Hippocampal formation (tissue), 2 donors: ENCODE measurements at places on chromosomes 3 and 15.

- DNase-seq = no peak
Observed at GRCh38 chr3:186207515-186207914, 98.6 kb upstream of the ETV5 start.

GRCh38 chr3:15055019-15055557 is 10.0 kb downstream of the MRPS25 start:
- DNase-seq = no peak

DNA sequence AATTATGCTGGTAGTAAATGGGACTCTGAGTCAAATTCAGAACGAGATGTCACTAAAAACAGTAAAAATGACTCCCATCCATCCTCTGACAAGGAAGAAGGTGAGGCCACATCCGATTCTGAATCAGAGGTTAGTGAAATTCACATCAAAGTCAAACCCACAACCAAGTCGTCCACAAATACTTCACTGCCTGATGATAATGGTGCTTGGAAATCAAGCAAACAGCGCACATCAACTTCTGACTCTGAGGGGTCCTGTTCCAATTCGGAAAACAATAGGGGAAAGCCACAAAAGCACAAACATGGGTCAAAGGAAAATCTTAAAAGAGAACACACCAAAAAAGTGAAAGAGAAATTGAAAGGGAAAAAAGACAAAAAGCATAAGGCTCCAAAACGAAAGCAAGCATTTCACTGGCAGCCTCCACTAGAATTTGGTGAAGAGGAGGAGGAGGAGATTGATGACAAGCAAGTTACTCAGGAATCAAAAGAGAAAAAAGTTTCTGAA is 15.1 kb upstream of the ZBTB47 start:
- no peak for DNase-seq

DNA sequence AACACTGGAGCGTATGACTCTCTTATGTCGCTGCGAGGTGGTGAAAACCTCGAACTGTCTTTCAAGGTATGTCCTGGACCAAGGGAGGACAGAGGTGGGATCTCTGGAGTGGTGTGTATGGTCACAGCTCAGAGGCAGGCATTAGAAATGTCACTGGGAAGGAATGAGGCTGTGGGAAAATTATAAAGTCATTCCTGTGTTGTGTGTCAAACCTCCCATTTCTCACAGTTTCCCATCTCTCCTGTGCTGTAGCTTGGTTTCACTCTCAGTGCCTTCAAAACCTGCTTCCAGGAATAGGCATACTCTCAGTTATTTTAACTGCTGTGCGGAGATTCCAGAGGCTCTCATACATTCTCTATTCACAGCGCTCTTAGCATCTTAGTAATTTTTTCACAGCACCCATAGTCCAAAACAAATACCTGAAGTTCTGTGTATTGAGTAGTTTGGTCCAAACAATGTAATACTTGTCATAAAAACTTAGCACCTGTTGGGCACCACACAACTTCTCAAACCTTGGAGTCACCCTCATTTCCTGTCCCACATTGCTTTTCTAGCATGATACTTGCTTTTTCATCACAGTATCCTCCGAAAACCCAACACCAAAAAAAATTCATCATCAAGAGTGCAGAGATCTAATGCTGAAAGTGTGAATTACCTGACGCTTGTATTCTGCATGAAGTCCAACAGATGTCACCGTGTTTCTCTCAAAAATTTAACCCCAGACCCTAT is 36.9 kb downstream of the GALNT15 start:
- DNase-seq = no peak

GRCh38 chr3:192818126-192818525 is 90.8 kb upstream of the FGF12 start:
- DNase-seq = no peak

- no peak for DNase-seq
Observed at GRCh38 chr15:53189860-53190259, 399.7 kb upstream of the ONECUT1 start.

- no peak for DNase-seq
Observed at GRCh38 chr3:124826703-124827102, 60.5 kb downstream of the ITGB5 start.

- DNase-seq = no peak
Observed at GRCh38 chr3:102233881-102234280, 200.9 kb upstream of the ZPLD1 start.

DNA sequence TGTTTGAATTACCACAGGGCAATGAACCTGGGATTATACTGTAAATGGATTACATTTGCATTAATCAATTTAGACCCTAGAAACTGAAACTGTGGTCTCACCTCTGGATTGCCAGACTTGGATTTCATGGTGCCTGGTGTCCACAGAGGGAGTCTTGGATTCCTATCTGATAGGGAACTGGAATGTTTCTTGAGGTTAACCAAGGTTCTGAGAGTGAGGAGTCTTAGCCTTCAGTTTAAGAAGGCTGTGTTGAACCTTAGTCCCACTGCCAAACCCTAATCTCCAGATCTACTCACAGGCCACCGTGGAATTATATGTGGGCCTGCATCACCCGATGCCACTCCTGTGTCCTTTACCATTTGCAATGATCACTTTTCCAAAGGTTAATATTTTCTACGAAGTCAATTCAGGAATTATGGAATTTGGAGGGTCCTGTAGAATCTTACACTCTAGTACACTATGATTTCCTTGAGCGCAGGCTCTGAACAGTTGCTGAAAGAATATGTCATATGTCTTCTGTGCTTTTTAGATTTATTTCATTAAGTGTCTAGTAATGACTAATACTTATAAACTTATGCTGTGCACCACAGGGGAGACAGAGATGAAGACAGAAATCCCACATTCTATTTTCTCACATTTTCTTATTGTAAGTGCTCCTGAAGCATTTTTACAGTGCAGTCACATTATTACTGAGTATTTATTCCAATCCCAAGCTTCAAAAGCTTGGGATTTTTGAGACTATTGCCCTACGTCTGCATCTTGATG is 87.9 kb downstream of the EFL1 start:
- DNase-seq = no peak

DNA sequence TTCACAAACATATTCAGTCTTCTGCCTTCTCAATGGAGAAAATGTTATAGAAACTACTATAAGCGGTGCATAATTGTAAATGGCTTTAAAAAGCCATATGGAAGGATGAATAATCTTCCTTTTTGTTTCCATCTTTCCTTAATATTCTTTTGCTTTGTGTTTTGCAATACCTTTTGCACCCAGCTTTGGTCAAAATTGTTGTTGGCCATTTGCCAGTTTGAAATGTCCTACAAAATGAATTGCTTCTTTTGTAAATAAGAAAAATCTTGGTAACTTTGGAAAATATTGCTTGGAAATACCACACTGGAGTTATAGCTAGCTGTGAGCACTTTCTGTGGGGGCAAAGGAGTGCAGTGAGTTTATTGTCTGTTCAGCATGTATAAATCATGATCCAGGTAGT is 93.5 kb upstream of the NR2F2 start:
- no peak for DNase-seq

GRCh38 chr15:60722328-60723112 is 243.6 kb upstream of the ICE2 start:
- no peak for DNase-seq

- no peak for DNase-seq
Observed at GRCh38 chr3:174863488-174863887, 4.4 kb downstream of the NAALADL2 start.

- DNase-seq = no peak
Observed at GRCh38 chr3:185645596-185646381, 59.7 kb downstream of the SENP2 start.

- no peak for DNase-seq
Observed at GRCh38 chr15:70627734-70628548, 135.4 kb downstream of the UACA start.

DNA sequence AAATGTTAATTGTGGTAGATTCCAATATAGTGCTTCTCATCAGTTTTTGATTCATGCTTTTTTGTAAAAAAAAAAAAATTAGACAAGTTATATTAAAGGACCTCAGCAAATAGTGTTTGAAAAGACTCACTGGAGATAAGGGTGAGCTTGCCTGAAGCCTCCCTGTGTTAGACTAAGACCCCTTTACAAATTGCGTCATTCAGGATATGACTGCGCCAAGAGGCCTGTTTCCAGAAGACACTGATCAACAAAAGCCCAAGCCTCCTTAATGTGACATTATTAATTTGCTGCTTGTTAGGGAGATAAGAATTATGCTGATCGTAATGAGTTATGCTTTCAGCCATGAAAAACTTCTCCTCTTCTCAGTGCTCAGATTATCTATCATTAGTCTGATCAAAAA is 13.0 kb upstream of the DNAJC13 start:
- no peak for DNase-seq

DNA sequence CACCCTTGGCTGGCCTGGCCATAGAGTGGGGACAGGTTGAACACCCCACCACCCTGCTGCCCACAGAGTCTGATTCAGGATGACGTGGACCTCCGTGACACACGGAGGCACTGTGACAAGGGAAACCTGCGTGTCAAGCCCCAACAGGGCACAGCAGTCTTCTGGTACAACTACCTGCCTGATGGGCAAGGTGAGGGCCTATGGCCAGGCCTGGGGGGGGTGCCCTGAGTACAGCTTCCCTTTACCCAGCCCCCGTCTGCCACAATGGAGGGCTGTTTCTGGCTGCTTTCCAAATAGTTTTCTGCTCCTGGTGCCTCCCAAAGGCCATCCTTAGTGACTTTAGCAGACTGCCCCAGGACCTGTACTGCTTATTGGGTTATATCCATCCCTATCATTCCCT is 1.2 kb upstream of the WDR6 start:
- no peak for DNase-seq

- DNase-seq = no peak
Observed at GRCh38 chr15:70762469-70763119, 764 bp downstream of the UACA start.

GRCh38 chr3:195440379-195440778 is 2.4 kb downstream of the ACAP2 start:
- DNase-seq = no peak

- no peak for DNase-seq
Observed at GRCh38 chr3:53211706-53212702, 43.8 kb downstream of the TKT start.

GRCh38 chr3:178421069-178421468 is 115.2 kb upstream of the KCNMB2 start:
- no peak for DNase-seq

DNA sequence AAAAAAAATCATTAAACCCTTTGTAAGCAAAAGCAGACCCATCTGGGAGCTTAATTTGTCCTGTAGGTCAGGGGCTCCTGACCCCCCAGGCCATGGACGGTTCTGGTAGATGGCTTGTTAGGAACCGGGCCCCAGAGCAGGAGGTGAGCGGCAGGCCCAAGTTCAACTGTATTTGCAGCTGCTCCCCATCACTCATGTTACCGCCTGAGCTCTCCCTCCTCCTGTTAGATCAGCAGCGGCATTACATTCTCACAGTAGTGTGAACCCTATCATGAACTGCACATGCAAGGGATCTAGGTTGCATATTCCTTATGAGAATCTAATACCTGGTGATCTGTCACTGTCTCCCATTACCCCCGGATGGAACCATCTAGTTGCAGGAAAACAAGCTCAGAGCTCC is 60.7 kb downstream of the FSIP1 start:
- DNase-seq = no peak

DNA sequence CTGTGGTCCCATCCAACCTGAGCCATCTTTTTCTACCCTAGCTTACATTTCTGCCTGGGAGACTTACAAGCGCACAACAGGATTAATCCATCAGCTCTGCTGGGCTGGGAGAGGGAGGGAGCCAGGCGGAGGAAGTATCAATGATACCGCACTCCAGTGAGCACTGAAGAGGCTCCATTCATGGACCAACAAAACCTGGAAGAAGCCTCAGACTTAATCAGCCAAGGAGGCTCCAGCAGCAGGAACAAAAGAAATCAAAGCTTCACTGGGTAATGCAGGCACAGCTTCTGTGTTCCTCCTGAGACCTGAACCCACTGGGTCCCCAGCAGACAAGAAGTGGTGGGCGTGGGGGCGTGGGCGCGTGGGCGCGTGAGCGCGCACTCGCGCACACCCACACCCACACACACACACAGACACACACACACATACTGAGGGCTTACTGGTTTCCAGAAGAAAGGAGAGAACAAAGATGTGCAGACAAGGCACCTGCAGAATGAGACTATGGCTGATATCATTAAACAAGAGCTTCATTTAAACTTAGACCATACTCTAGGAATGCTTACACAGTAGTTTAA is 87.0 kb upstream of the BOC start:
- DNase-seq = no peak

GRCh38 chr15:48560321-48561051 is 85.0 kb downstream of the FBN1 start:
- no peak for DNase-seq

- no peak for DNase-seq
Observed at GRCh38 chr3:96101006-96101560, 713.3 kb upstream of the EPHA6 start.

GRCh38 chr3:99699841-99700240 is 61.4 kb downstream of the COL8A1 start:
- no peak for DNase-seq

GRCh38 chr3:182755308-182755707 is 38.0 kb upstream of the ATP11B start:
- DNase-seq = no peak

- no peak for DNase-seq
Observed at GRCh38 chr15:25877681-25878080, 14.6 kb upstream of the ATP10A start.

DNA sequence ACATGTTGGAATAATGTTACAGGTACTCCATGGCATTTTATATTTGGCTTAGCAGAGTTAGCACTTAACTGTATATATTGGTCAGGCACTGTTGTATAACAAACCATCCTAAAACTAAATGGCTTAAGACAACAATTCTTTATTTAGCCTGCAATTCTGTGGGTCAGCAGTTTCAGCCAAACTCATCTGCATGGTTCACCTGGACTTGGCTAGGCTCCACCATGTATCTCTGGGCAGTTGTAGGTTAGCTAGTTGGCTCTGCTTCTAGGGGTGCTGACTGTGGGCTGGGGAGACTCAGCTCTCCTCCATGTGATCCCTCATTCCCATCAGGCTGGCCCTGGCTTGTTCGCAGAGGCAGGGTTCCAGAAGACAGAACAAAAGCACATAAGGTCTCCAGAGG is 34.4 kb downstream of the RARB start:
- no peak for DNase-seq

DNA sequence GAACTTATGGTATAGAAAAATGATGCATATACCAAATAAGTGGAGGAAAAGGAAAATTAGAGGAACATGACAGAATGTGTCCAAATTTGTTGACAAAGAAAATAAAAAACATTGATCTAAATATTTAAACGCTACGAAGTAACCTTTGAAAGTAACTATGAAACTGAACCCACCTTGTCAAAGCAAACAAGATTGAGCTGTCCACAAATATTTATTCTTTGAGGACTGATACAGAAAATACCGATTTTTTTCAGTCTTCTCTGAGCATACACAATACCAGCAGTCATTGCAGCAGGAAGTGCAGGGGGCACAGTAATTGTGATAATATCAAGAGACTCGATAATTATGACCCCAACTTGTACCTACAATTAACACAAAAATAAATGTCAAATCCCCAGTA is 40.0 kb downstream of the ATP13A3 start:
- DNase-seq = no peak

GRCh38 chr15:94674296-94674695 is 442.9 kb downstream of the MCTP2 start:
- no peak for DNase-seq

GRCh38 chr3:151192545-151192944 is 10.5 kb downstream of the GPR171 start:
- DNase-seq = no peak
